A673 (cell line): ENCODE measurements at places on chromosomes 4 and X. TPM values are rescaled to one million over a fixed set of nuclear protein-coding genes. Genes with fewer than 3 reads are reported as not detected.

Gene BEX5
- total RNA-seq: 0.50 TPM in 1 of 2 replicates, not detected in the other

Gene SUPT20HL1
- total RNA-seq: not detected in 2 replicates

Gene PRR32
- total RNA-seq: not detected in 2 replicates

Gene ZFYVE28
- total RNA-seq: 7.6 and 8.6 TPM in 2 replicates

Gene GAGE12F
- total RNA-seq: not detected in 2 replicates

Gene MTTP
- not detected in 2 replicates for total RNA-seq

Gene TSPAN7
- 0.26 and 0.31 TPM in 2 replicates for total RNA-seq

Gene SOX3
- not detected in 2 replicates for total RNA-seq

DNA sequence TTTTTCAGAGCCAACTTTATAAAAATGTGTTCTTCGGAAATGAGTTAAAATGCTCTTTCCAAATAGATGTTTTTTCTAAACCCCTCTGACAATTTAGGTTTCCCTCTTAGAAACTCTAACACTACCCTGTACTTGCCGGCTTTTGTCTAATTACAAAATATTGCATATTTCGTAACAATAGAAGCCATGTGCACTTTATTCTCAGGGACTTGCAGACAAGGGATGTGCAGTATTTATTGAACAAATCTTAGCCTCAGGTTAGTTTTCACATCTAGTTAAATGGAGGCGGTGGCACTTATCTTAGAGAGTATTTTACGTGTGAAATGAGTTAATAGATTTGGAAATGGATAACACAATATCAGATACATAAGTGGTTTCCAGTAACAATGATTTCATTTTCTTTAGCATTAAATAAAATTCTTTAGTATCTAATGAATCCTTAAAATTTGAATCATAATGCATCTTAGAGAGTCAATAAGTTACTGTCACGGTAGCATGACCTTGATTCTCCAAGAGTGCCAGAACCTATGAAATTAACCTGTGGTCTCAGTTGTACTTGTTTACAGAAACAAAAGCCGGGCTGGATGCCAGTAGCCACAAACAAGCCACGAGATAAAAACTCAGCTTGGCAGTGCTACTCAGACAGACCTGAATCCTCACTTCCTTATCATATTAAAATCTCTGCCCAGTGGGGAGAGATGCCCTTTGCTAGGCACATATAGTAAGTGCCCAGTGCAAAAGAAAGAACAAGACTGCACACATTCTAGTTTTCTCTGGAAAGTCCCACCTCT is 772 bp upstream of the PABPC4L start:
- DNase-seq: peak; percentile 5

DNA sequence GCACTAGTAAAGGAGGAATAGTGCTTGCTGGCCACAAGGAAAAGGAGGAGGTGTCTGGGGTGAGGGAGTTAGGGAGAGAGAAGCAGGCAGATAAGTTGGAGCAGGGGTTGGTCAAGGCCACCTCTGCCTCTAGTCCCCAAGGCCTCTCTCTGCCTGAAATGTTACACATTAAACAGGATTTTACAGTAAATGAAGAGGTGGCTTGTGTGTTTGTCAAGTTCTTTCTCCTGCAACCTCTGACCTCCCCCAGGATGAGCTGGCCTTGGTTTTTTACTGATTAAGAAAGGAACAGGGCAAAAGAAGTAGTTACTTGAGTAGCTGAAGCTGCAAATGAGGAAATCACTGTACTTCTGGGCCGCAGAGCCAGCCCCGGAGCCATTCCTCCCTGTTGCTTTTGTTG is 2.0 kb downstream of the GJB1 start:
- no peak for DNase-seq

GRCh38 chrX:45852884-45853283 is 652.2 kb upstream of the DIPK2B start:
- no peak for DNase-seq

GRCh38 chrX:26672571-26672970 is 456.6 kb downstream of the MAGEB5 start:
- no peak for DNase-seq

DNA sequence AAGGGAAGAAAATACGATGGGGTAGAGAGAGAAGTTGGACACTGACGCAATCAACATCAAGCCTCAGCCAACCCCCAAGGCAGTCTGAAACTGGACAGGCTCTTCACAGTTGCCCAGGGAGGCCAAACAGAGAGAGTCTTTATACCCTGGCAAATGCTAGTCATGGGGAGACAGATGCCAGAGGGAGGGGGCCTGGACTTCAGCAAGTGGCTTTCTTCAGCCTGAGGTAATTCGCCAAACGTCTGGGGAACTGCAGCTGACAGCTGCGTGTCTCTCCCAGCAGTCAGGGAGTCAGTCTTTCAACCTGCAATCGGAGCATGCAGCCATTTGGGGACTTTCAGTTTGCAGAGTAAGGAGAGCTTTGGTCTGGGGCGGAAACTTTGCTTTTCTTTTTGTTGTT is 521.6 kb downstream of the TRIML1 start:
- DNase-seq: no peak

DNA sequence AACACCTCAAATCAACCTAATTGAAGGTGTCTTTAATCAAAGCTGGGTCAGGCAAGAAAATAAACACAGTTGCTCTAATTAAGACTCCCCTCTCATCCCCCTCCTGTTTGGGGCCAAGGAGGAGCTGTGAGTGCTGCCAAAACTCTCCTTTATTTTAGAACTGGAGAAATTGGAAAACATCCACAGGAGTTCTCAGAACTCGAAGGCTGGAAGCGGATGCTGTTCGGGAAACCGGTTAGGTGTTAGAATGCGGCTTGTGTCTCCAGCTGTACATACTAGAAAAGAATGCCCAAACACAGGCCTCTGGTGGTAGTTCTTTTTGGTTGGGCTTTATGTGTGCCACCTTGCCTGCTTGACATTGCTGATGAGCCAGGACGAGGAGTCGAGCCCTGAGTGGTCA is 118.2 kb downstream of the GPR143 start:
- DNase-seq: no peak

GRCh38 chrX:131778269-131779218 is 234.7 kb downstream of the OR13H1 start:
- peak; percentile 84 for DNase-seq

GRCh38 chr4:16360694-16361262 is 134.5 kb upstream of the TAPT1 start:
- DNase-seq: no peak

DNA sequence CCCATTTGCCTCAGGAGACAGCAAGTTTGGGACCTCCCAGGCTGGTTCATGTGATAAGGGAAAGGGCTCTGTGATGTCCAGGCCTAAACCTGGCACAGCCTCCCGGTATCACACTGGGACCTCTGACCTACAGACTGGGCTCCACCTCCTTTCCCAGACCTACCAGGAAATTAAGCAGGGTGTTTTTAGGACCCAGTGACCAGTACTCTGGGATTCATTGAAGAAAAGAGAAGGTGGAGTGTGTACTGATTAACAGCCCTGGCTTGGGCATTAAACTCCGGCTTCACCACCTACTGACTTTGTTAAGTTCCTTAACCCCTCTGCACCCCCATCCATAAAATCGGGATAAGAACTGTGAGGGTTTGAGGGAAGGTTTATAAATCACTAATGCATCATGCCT is 28.6 kb downstream of the ASB9 start:
- DNase-seq: no peak

DNA sequence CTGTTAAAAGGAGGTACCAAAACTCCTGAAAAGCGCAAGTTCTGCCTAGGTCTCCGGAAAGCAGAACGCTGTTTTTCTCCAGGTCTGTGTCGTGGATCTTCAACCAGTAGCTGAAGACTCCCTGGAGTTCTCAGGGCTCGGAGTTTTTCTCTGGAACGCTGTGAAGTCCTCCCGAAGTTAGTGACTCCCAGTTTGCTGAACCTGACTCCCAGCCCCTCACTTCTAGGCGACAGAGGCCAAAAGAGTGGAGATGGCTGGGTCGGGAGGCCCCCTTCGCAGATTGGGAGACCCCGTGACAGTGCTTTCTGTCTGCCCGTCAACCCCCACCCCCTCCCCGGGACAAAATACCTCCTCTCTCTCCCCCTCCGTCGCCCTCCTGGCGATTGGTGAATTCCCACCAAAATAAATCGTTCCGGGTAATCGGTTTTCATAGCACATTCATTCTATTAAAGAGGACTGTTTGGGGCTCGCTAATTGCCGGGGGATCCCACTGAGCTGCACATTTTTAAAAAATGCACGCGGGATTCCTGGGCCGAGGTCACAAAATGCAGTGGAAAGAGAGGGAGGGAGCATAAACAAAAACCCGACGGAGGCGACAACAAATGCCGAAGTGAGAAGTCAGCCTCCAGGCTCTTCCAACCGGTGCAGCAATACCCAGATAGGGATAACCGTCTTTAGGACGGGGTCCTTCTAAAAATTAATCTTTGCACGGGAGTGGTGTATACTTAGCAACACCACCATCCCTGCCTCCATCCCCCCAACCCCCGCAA is 4.0 kb upstream of the MSX1 start:
- DNase-seq: no peak

- DNase-seq: no peak
Observed at GRCh38 chr4:85979276-85979675, 380.6 kb downstream of the MAPK10 start.

DNA sequence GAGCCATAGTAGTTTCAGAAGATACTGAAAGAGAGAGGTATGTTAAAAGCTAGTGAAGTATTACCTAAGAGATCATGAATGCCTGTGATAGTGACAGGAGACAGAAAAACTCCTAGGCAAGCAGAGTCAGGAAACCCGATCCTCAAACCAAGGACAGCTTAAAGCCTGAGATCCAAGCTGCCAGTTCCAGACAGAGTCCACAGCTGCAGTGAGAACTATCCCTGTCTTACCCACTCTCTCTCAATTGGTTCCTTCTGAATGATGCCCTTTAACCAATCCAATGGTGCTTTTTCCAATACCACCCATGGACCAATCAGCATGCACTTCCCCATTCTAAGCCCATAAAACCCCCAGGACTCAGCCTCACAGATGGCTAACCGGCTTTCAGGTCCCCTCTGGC is 90.4 kb upstream of the PCDH10 start:
- DNase-seq: no peak

GRCh38 chr4:8435656-8436121 is 4.8 kb downstream of the ACOX3 start:
- DNase-seq: no peak

DNA sequence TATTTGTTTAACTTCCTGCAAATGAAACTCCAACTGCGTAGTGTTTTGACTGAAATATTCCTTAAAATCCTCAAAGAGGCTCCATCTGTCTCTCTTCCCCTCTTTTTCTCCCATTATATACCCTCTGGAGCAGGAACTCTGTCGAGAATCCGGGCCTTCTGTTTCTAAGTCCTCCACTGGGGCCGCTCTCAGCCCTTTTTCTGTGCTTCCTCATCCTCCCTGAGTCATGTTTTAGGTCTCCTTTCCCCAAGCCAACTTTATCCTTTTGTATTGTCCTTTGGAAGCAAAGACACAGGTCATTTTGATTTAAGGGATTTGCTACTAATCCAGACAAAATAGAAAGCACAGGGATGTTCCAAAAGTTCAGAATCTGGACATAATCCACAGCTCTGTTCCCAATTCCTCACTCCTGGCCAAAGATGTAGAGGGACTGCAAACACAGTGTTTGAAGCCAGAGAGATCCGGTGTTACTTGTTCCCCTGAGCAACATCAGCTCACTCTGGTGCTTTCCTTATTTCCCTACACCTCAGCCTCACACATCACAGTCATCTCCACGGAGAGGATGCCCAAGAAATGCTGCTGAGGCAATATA is 131.0 kb upstream of the KLF3 start:
- no peak for DNase-seq

DNA sequence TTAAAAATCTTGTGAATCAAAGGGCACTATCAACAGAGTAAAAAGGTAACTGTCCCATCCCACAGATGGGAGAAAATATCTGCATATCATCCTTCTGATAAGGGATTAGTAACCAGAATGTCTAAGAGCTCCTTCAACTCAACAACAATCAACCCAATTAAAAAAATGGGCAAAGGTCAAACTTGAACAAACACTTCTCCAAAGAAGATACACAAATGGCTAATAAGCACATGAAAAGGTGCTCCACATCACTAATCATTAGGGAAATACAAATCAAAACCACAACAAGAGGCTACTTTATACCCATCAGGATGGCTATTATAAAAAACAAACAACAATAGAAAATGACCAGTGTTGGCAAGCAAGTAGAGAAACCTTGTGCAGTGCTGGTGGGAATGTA is 43.3 kb downstream of the TMEM165 start:
- no peak for DNase-seq

GRCh38 chrX:115898382-115899001 is 272.1 kb upstream of the AGTR2 start:
- DNase-seq: peak; percentile 55

- no peak for DNase-seq
Observed at GRCh38 chr4:7241597-7242125, 49.3 kb downstream of the SORCS2 start.

- DNase-seq: no peak
Observed at GRCh38 chr4:31998807-31999206, 1278.6 kb downstream of the PCDH7 start.

DNA sequence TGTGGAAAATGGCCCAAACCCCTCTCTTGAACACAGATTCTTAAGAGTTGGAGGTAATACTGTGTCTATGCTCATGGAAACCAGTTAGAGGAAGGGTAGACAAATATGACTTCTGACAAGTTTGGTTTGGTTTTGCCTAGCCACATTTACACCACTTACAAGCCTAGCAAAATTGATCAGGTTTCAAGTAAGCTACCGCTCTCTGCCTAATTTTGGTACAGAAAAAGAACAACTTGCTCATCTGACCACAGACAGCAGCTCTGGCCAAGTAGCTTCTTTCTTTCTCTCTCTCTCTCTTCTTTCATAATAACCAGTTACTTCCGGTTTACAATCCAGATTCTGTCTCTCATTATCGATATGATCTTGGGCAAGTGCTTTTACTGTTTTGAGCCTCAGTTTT is 260.0 kb downstream of the GLUD2 start:
- no peak for DNase-seq

GRCh38 chr4:176433983-176434382 is 114.2 kb downstream of the SPCS3 start:
- DNase-seq: no peak

- peak; percentile 4 for DNase-seq
Observed at GRCh38 chr4:84319124-84319523, 180.0 kb downstream of the NKX6-1 start.

DNA sequence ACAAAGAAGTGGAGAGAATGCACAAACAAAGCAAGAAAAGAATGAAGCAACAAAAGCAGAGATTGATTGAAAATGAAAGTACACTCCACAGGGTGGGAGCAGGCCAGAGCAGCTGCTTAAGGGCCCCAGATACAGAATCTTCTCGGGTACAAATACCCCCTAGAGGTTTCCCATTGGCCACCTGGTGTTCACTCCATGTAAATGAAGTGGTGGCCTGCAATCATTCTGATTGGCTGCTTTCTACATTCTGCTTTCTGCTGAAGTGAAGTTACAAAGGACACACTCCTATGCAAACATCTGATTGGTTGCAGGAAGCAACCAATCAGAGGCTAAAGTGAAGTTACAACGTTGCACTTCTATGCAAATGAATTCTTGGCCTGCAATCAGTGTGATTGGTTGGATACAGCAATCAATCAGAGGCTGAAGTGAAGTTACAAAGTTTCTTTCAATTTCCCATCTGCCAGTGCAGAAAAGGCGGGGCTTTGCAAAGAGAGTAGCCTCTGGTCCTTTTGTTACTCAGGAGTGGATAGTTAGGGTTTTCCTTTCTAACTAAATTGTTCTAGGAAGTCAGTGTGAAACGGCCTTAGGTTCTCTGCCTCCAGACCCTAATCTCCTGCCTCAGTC is 19.0 kb upstream of the GPC4 start:
- DNase-seq: no peak

- DNase-seq: peak; percentile 77
Observed at GRCh38 chr4:136505020-136505419, 1027.3 kb downstream of the PCDH18 start.

- DNase-seq: no peak
Observed at GRCh38 chr4:139534287-139534950, 21.6 kb downstream of the SETD7 start.
